ENCODE measurements at places on chromosomes 2 and 18. TPM values are rescaled to one million over a fixed set of nuclear protein-coding genes. Genes with fewer than 3 reads are reported as not detected.

Gene STON1
- total RNA-seq = 2.4 TPM

Gene MCEE
- 18.0 TPM for total RNA-seq

Gene MAB21L4
- not detected for total RNA-seq

Gene WNT10A
- total RNA-seq = 0.11 TPM

Gene PID1
- total RNA-seq = not detected

All from activated naive CD4-positive, alpha-beta T cell treated with anti-CD3 and anti-CD28 coated beads, Interleukin-2, amount 50 U/mL, for 72 hours (primary cell).